Stimulated activated naive CD4-positive, alpha-beta T cell treated with Interleukin-2 at 50 U/mL for 16 hours (primary cell): ENCODE measurements at places on chromosomes 12 and 14.

DNA sequence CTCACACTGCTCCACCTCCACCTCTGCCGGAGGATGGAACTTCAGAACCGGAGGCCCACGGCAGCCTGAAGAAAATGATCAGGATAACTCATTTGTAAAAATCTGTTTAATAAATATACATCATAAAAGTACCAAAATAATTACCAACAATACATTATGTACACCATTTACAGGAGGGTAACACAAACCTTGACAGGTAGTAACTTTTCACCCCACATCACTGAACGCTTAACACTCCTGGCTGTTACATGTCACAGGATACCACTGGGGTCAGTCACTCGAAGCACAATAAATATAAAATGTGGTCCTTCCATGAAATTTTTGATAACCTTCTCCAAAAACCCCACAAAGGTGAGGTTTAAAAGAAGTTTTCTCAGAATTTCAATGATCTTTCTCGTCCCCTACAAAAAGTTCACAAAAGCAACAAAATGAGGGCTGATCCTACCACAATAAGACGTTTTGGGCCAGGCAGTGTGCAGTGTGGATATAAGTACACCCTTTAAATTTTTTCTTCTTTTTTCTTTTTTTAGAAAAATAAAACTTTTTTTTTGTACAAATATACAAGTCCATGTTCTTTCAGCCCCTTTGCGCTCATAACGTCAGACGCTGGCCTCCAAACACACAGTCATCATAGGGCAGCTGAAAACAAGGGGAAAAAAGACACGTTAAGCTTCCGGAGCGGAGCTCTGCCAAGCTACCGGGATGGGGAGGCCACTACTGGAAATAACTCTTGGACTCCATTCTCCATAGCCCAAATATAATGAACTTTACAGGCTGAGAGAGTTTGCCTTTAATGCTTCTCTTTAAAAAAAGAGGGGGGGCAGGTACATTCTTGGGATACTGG lies 2.9 kb downstream of the NFKBIA start:
- DNase-seq = no peak

DNA sequence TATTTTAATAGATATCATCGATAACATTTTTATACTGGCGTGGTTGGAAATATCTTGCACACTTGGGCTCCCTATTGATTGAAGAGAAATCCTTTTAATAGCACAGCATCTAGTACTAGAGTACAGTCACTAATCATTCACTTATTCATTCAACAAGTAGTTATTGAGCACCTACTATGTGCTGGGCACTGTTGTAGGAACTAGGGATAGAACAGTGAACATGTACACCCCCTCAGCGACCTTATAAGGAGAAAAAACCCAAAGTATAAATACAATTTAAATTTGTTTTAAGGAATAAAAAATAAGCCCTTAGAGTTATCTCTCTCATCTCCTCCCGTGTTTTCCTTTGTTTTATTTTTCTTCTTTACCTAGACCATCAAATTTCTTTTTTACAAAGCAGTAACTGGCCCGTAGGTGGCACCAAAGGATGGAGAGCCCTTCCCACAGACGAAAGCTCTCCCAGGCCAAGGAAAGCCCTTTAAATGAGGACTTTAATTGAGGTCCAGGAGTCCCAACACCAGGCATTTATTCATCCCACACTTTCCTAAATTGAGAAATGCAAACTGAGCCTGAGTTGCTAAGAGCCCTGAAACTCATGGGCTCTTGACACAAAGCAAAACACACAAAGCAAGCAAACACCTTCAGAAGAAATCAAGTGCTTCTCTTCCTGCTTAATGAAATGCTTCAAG lies 29.0 kb downstream of the PEBP1 start:
- no peak for DNase-seq

GRCh38 chr14:28542040-28542439 lies 224.5 kb upstream of the FOXG1 start:
- DNase-seq = no peak

DNA sequence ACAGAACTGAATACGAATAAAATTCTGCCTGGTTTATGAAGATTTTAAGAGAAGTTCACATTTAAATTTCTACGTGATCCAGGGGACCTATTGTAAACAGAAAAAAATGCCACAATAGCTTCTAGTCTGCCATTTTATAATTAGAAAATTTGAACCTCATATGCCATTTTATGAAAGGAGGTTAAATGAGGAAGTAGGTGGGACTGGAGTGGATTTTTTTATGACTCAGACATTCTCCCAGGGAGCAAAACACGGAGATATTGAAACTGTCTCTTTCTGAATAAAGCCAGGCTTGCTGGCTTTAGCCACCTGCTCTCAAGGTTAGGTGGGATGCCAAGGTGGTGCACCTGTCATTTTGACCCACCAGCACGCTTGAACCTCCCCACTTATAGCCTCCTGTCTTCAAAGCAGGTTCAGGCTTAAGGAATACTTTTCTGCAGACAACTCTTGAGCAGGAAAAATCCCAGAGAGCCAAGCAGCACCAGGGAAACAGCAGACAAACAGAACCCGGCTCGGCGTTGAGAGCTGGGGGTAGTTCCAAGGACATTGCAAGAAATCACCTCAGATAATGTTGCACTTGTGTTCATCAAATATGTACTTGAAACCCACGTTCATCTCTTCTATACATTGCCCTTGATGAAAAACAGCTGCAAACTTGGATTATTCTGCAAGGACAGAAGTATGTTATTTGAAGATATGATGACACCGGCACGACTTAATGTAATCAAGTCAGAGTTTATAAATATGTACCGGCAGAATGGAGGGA lies 203.7 kb downstream of the PPM1H start:
- DNase-seq = no peak

- DNase-seq = no peak
These were observed 22.5 kb upstream of the FZD10 start for GRCh38 chr12:130139567-130140421.

GRCh38 chr14:76516884-76517283 lies 140.9 kb downstream of the ESRRB start:
- no peak for DNase-seq

DNA sequence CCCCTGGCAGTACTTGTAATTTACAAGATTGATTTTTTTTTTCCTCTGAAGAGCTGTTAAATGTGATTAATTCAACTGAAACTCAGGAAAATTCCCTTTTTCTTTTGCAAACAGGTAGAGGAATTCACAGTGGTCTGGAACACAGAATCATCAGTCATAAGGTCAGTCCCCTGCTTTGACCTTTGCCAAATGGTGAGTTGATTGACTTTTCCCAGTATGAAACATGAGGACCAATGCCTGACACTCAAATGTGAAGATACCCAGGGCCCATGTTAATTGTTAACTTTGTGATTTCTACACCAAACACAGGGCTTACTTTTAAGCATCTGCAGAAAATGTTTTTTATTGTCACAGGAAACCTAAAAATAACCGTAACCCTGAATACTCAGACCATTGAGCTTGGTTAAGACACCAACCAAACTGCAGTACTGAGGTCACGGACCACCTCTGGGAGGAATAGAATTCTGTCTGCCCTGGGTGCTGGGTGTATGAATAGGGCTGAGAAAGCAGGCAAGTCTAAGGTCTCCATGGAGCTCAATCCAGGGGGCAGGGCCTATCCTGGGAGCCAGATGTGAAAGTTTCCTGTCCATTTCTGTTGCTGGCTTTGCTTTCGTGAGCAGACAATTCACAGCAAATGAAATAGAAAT lies 192.4 kb downstream of the TMX1 start:
- no peak for DNase-seq

GRCh38 chr12:33383503-33383902 lies 56.1 kb downstream of the SYT10 start:
- DNase-seq = no peak

- no peak for DNase-seq
These were observed at the start of gene BEST3 for GRCh38 chr12:69698769-69699540. Gene BEST3, minus strand, starts transcription at chr12:69699303. Its CDS starts 1,505 bp downstream, at chr12:69697798.

GRCh38 chr14:39417014-39417413 lies 15.2 kb downstream of the FBXO33 start:
- DNase-seq = no peak

- DNase-seq = no peak
These were observed 3.1 kb downstream of the ARHGEF25 start for GRCh38 chr12:57614178-57614947.

- no peak for DNase-seq
These were observed 11.4 kb downstream of the GLT1D1 start for GRCh38 chr12:128864516-128865186.

GRCh38 chr14:37062191-37062803 lies 110.1 kb downstream of the SLC25A21 start:
- DNase-seq = no peak

DNA sequence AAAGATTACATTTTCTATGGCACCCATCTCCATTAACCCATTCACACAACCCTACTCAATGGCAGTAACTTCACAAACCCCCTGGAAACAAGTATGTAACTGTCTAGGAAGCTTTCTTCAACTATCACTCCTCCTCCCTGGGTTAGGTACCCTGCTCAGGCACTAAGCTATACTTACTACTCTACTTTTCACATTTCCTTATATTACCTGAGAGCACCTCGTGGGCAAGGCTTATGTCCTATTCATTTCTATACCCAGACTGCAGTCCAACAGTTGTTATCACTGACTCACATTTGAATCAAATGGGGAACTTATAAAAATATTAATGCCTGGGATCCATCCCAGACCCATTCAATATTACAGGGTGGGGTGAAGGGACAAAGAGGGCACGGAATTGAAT lies 4.6 kb downstream of the PAWR start:
- DNase-seq = no peak

GRCh38 chr12:52370926-52371608 lies 3.8 kb upstream of the KRT85 start:
- no peak for DNase-seq

DNA sequence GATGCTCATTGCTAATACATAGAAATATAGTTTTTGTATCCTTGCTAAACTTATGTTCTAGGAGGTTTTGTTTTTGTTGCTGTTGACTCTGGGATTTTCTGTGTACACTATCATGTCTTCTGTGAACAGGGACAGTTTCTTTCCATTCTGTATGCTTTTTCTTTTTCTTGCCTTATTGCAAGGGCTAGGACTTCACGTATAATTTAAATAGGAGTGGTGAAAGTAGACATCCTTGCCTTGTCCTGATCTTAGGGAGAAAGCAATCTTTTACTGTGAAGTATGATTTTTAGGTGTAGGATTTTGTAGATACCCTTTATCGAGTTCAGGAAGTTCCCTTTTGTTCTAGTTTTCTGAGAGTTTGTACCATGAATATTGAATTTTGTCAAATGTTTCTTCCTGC lies 1.5 kb upstream of the EIF2B2 start:
- DNase-seq = no peak

DNA sequence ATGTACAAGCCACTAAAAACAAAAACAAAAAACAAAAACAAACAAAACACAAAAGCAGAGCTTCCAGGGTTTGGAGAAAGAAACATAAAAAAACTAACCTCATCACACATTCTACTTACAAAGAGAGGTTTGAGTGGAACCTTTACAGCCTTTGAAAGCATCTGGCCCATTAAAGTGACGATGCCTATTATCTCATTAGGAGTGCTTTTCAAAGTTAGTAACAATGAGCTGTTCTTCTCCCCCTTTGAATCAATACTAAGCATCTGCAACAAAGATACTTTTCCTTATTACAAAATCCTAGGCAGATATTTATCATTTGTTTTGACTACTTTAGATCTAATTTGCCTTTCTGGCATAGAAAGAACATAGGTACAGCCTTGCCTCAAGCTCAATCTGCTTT lies 217.3 kb downstream of the PPM1H start:
- no peak for DNase-seq

GRCh38 chr14:89614009-89614691 lies 197.1 kb upstream of the FOXN3 start:
- DNase-seq = no peak

GRCh38 chr12:96131230-96131788 lies 62.9 kb upstream of the ELK3 start:
- no peak for DNase-seq

- no peak for DNase-seq
These were observed 136.4 kb downstream of the FSCB start for GRCh38 chr14:44370727-44371126.

- no peak for DNase-seq
These were observed 5.5 kb upstream of the PAX9 start for GRCh38 chr14:36655963-36656686.

DNA sequence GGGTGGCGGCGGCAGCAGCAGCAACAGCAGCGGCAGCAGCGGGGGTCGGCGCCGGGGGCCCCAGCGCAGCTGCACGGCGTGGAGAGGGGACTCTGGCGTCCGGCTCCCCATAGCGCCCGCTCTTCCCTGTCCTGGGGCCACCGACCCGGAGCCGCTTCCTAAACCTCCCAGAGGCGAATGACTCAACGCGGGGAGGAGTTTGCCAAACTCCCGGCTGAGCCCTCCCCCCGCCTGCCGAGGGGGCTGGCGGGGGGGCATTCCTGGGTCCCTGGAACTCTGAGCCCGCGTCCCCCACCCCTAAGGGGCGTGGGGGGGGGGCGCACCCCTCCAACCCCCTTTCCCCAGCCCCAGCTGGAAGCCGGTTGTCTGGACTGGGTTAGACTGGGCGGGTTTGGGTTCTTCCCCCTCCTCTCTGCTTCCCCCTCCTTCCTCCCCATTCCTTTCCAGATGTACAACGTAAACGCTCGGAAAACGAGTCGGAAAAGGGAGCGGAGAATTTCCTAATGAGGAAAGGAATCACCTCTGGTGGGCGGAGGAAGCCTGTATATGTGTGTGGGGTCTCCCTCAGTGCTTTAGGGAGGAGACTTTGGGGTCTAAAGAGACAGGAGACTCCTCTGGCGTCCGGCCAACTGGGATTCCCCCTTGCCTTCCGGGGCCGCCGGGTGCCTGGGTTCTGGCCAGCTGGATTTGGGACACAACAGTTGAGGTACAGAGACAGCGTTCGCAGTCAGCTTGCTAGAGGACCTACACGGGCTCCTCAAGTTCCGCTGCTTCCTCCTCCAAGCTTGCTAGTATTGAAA lies at the start of gene ITGA5:
TSS of gene ITGA5 (minus strand) at position 179 of the 800 bp plus-strand sequence. CDS start at position 111, 68 bp downstream.
- DNase-seq = peak; percentile 19

GRCh38 chr14:41986700-41987099 lies 380.0 kb downstream of the LRFN5 start:
- DNase-seq = no peak

DNA sequence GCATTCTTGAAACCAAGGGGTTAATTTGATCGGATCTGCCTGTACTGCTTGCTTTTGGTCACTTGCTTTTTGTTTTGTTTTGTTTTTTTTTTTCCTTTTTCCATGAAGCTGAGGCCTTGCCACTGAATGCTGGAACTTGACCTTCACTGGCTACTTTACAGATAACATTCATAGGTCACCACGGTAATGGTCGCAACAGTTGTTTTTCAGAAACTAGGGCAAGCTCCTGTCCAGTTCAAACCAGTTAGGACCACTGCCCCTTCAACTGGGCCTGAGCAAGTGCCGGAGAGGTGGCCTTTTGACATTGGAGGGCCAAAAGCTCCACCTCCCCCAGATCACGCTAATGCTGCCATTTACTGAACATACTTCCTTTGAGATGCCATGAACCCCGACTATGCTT lies 147.6 kb downstream of the FOXN3 start:
- no peak for DNase-seq

DNA sequence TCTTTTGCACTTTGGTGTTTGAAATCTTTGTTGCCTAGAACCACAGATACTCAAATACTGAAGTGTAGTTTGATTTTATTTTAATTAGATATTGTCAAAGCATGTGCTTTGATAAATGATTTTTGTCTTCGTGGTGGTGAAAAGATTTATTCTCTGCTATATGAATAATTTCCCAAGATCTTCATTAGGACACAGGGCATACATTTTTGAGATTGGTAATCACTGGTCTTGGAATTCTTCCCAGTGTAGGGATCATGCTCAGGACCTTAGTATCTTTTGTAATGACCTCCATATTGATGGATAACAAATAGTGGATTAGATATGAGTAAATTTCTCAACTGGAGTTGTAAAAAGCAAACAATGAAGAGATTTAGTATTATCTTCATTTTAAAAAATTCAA lies 28.2 kb downstream of the TBK1 start:
- no peak for DNase-seq

GRCh38 chr12:870378-870777 lies 79.1 kb downstream of the RAD52 start:
- DNase-seq = no peak
